ENCODE measurements at places on chromosomes 6 and 20. TPM values are rescaled to one million over a fixed set of nuclear protein-coding genes. Genes with fewer than 3 reads are reported as not detected.
A peak's percentile ranks its signal among the peaks of the same experiment; 100 is the strongest.

DNA sequence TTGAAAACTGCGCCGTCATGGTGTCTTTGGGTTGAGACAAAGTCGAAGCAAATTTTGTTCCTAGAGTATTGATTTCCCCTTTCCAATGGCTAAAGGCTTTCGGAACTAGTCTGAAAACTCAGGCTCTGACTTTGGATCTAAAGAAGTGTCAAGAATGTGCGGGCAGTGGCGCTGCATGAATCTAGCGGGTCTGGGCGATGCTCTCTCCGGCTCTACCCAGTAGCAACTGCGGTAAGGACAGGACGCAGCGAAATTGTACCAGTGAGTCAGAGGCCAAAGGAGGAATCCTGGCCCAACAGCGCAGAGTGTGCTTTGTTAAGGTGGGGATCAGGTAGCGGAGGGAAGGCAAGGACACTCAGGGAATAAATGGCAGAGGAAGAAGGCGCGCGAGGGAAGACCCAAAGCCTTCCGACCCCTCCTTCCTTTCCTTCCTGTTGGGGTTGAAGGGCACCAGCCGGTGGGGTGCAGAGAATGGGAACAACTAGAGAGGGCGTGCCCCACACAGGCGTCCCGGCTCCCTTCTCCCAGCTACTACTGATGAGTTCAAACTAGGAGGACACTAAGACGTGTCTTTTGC lies 32.1 kb downstream of the HLA-F start:
- no peak for DNase-seq

The HMGCLL1 gene
- 1.5 TPM for total RNA-seq

DNA sequence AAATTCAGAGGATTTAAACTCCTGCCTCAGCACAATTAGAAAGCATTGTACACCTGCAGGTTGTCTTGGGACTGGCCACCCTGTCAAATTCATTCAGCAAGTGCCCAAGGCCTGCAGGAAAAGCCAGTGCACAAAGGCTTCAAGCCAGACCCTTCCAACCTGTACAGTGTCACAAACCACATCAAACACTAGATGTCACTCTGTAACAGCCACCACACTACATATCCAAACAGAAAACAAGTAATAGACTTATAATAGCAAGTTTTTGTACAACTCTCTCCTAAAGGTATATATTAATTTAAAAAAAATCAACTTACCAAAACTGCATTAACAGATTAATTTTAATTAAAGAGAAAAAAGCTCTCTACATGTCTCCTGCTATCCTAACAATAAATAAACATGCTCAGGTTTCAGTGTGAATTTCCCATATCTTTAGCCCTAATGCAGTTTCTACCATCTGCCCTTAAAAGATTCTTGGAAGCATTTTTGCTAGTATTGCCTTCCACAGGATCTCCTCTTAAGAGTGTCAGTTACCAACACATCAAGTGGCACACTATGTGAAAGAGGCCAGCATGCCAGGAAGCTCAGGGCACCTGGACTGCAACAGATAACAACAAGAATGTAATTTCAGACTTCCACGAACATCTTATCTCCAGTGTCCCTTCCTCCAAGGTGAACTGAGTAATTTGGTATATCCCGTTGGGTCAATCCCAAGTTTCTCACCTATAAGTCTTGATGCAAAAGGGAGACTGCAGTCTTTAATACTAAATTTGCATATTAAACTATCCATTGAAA lies 47.5 kb downstream of the RALGAPA2 start:
- DNase-seq: no peak

The RHAG gene
- total RNA-seq: not detected

GRCh38 chr6:34672657-34673043 lies 23.9 kb downstream of the ILRUN start:
- DNase-seq: no peak

DNA sequence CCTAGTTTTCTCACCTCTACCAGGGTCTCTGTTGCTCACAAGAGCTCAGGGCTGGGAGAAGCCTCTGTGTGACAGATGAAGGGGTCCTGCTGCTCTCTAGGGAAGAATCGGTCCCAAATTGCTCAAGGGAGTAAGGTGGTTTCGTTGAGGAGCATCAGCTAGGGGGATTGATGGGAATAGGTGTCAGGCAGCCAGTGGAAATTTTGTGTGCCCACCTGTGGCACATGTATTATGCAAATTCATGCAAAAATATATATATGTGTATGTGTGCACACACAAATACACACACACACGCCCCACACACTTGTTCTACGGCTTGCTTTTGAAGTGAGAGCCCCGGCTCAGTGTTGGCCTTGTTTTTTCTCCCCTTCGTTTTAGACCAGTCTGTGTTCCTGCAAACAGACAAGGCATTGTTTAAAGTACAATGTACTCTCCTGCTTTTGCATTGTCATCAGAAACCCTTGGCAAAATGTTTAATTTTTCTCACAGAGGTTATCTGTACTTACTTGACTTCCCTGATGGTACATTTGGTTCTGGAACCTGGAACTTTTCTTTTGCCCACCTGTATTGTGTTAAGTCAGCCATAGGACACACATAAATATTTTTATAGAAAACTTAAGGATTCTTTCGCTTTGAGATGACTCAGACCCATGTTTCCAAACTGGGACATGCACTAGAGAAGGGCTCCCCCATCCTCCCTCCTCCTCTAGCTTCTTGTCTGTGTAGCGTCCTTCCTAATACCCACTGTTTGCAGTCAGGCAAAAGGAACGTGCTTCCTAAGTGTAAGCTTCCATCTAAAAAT lies 26.7 kb downstream of the FOXO3 start:
- no peak for DNase-seq

- DNase-seq: no peak
Measured at GRCh38 chr6:2218866-2219265, 26.5 kb downstream of the GMDS start.

DNA sequence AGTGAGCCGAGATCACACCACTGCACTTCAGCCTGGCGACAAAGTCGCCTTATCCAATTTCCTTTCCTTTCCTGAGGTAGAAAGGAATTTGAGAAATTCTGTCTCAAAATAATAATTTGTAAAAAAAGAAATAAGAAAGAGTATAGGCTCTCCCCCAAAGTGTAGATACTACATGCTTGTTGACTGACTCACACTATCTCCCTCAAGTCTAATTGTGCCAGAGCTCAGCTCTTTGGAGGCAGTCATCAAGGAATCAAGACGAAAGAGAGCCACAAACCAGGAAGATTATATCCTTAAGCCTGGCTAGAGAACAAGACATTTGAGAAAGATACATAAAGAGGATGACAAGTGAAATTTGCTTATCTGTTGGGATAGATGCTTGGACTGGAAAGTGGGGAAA lies 3.7 kb upstream of the FKBPL start:
- DNase-seq: no peak

DNA sequence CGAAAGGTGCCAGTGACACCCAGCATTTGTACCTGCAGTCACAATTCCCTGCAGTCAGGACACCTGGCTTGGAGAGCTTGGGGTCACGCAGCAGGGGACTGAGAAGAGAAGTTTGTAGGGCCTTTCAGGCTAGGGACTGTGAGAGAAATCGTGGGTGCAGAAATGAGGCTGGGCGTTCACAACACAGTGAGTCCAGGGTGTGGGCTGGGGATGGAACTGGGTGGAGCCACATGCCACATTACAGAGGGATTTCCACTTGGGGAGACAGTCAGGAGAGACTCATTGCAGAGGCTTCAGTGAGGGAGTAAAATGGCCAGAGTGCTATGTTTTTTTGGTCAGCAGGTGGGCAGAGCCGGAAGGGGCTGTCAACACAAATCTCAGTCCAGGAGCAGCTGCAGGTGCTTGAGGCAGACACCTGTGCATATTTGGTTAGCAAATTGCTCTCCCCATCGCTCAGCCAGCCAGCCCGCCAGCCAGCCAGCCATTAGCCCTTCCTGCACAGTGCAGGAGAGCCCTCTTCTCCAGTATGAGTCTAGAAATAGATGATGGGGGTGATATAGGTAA lies 7.4 kb downstream of the ITPR3 start:
- DNase-seq: no peak

DNA sequence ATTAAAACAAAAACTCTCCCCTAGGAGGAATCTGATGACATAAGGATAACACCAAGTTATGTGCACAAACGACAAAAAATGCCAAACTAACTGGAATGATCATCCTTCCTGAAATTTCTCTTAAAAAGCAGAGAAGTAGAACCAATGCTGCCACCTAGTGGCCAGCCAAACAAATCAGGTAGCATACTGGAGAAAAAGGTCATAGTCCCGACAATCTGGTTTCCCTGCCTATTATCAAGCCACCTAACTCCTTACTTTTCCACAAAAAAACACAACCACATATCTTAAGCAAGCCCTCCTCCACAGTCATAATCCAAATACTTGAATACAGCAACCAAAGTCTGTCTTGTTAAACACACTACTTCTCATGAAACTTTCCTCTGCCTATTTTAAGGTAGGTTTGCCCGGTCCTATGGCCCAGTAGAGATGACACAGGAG lies 5.3 kb downstream of the OARD1 start:
- peak; percentile 87 for DNase-seq

The DEFB132 gene
- total RNA-seq: not detected

The SLC35F1 gene
- total RNA-seq: 1.6 TPM

DNA sequence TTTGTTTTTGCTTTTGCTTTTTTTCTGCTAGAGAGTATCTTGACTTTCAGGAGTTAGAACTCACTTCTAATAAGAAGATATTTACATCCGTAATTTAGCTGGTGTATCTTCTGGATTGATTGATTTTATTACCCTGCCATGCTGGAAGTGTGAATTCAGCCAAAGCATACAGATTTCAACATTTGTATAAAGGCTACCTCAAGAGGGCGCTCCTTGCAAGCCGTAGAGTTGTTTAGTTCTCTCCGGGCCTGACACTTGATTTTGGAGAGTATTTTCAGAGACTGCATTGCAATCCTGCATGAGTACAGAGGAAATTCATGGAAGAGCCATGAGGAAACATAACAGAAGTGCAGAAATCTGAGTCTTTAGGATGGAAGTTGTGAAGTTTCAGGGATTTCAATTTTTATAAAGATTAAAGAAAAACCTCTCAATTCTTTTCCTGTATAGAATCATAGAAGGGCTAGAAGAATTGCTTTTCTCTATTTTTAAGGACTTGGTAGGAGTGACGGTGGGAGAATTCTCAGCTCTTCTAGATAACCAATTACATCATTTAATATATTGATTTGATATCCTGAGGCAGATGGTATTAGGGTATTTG lies 66.7 kb upstream of the TIAM2 start:
- DNase-seq: no peak

The NRSN1 gene
- not detected for total RNA-seq

DNA sequence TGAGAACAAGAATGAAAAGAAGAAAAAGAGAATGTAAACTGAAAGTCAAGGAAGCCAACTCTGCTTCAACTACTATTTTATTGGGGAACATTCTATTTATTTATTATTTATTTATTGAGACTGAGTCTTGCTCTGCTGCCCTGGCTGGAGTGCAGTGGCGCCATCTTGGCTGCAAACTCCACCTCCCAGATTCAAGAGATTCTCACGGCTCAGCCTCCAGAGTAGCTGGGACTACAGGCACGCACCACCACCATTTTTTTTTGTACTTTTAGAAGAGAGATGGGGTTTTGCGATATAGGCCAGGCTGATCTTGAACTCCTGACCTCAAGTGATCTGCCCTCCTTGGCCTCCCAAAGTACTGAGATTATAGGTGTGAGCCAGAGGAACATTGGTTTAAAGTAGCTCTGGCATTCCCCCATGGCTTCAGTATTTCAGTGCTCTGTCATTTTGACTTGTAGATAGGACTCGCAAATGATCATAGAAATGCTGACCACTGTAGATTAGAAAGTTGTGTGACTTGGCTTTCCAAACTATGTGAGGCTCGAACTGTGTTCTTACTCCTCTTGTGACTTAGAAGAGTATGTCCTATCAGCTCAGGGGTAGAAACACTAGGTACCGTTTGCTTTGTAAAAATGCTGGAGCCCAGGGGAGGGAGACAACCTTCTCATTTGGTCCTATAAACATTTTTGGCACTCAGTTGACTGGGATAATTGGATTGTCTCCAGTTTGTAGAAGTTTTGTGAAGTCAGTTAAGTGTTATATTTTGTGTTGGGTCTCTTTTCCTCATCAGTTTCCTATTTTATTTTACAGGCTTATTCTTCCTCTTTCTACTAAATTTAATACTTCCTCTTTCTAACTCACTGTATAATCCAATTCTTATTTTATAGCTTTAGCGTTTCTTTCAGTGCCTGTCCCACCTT lies 544.9 kb upstream of the CITED2 start:
- DNase-seq: no peak

The RTN4IP1 gene
- total RNA-seq: 3.1 TPM

DNA sequence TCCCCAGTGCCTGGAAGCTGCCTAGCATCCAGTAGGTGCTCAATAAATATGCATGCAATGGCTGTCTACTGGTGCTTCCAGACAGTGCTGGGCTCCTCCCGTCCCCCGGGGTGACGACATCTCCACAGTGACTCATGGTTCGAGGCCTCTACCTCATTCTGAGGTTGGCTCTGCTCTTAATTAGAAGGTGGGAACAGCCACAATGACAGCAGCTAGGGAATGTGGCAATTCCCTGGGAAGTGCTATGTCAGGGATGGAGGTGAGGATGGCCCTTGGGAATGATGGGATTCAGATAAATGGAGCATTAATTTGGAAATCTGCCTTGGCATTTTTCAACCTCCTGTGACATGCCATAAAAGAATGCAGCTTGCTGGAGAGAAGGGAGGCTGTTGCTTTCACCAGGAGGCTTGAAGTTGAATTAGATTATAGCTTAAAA lies 43.5 kb upstream of the NFATC2 start:
- no peak for DNase-seq

DNA sequence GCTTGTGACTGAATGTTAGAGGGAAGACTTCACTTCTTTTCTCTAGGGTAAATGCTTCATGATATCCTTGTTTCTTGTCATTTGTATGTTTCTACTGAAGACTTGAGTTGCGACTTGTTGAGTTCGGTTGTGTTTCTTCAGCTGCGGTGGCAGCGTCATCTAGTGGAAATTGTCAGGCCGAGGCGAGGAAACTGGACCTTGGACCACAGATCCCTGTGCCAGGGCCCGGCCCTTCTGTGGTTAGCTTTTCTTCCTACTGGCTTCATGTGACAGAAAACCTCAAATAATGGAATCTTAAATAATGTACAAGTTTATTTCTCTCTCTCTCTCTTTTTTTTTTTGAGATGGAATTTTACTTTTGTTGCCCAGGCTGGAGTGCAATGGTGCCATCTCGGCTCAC lies 12.4 kb downstream of the MTHFD1L start:
- DNase-seq: no peak

GRCh38 chr6:44016131-44016870 lies 111.0 kb downstream of the MRPL14 start:
- DNase-seq: peak; percentile 33

DNA sequence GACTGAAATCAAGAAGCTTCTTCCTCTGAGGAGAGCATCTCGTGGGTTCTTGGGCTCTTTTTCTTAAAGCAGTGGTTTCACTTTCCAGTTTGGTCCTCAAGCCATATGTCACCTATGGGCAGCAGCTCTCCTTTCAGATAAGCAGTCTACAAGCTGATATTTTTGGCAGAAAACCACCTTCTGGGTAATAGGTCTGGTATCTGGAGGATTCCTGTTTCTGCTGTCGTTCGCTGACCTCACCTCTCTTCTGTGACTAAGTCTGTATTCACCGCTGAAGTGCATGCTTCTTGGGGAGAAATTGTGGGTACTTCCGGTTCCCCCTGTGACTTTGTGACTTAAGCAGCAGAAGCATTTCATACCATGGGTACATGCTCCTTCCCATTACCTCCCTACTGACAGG lies 193.6 kb downstream of the EDN1 start:
- DNase-seq: no peak

The HLA-DQA2 gene
- total RNA-seq: 18.5 TPM
